Mesothelial cell of epicardium (in vitro differentiated cells): ENCODE measurements at places on chromosomes 3 and 15.

DNA sequence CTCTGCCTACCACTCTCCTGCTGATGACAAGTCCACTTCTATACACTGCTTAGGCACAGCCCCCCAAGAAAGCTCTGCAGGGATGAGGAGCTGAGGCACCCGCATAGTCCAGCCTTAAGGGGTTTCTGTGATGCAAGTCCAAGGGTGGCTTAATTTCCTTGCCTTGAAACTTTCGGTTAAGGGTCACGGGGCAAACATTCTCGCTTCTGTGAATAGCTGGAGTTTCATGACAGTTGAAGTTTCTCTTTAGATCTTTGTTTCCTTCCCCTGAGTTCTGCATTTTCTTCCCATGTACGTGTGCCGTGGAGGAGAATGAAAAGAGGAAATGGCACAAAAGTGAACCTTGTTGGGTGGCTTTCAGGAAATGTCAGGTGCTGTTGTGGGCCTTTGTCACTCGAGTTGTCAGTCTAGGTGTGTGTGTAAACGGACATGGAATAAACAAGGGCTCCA is 7.0 kb downstream of the GPR160 start:
- no peak for DNase-seq

DNA sequence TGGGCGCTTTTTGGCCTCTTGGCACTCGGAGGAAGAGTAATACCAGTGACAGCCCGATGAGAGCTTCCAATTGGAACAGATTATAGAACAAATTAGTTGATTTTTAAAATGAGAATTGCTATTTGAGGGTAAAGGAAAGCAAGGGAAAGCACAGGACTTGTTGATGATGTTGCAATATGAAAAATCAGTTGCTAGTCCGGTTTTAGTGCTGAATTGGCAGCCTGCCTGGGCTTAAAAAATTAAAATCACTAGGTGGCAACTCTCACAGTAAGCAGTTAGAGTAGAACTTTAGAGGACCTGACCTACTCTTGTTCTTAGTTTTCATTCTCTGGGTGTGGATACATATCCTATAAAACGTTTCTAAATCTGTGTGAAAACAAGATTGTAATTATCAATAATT is 2.1 kb upstream of the SCAANT1 start:
- no peak for DNase-seq

- no peak for DNase-seq
Measured at GRCh38 chr3:103166890-103167289, 732.1 kb downstream of the ZPLD1 start.

DNA sequence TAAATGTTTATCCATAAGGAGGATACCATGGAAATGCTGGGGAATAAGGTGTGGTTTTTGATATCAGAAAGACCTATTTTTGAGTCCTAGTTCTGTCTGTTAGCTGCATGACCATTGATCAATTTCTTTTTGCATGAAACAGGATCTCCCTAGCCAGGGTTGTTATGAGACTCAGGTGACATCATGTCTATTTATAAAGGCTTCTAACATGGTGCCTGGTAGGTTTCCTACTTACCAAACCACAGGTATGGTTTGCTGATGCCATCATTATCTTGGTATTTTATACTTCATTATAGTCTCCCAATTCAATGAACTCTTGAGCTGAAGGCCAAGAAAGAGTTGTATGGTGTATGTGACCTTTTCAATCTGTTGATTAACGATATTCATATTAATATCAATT is 144.0 kb downstream of the CLSTN2 start:
- DNase-seq = no peak

DNA sequence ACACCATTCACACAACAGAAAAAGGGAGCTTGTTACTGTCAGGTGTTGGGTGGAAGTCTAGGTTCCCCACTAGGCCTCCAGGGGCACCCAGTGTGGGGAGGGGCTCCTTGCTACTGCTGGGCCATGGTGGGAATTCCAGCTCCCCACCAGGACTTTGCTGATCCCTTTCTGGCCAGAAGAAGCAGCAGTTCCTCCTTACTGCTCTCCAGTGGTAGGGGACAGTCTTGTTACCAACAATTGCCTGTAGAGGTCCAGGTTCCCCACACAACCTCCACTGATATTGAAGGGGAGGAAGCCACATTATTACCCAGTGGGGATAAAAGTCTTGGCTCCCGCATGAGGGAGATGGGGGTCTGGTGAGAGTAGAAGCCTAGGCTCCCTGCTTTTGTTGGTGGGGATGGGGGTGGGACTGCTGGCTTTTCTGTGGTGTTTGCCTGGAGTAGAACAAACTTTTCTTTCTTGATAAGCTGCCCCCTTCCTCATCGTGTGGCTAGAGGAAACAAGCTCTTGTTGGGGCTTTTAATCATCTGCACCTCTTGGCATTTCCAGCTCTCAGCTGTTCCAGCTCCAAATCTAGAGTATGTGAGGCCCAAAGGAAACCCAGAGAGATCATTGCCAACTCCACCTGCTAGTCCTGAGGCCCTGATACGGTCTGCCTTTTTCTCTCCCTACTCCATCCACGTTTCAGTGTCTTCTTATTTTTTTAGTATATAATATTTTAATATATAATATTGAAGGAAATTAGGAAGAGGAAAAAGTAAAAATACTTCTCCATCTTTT is 824.2 kb downstream of the AGBL1 start:
- no peak for DNase-seq

DNA sequence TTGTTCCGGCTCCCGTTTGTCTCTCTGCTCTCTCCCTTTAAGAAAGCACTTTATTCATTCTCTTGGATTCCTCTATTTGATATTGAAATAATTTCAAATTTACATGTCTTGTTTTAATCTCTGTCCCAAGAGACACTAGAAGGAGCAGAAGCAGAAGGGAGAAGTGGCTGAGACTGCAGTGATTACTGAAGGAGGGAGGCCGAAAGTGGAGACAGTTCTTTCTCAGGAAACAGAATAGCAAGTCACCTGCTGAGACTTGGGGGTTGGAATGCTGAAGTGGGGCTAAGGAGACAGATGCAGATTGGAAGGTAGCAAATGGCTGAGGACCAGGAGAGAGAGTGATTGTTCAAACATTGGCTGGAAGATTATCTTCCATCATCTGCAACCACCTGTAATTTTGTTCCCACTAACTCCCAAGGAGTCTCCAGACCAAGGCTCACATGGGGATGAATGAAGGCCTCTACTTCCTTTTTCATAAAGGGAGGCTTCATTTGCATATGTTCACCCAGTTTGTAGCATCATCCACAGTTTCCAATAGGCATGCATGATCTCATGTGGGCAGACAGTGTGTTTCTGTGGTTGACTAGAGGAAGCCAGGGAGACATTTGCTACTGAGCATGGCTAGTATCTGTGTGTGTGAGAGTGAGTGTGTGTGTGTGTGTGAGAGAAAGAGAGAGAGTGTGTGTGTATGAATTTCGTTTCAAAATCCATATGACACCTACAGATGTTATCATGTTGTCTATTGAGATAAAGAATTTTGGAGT is 24.0 kb downstream of the LTF start:
- no peak for DNase-seq

DNA sequence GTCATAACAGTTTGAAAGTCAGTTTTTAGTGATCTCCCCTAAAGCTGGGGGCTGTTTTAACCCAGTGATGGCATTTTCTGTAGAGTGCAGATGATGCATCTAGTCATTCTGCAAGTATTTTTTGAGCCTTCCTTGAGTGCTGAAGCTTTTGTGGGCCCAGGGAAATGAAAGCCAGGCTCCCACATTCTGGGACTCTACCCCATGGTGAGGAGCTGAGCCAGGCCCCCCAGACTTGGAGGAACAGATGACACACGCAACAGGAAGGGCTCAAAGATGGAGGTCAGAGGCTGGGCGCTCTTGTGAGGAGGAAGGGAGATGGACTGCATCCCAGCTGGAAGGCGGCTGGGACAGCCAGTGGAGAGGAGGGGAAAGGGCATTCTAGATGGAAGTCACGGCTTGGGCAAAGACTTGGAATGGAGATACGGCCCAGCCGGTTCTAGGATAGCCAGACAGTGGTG is 40.8 kb downstream of the MRAS start:
- DNase-seq = no peak

- peak; percentile 39 for DNase-seq
Measured at GRCh38 chr3:138833899-138834595, 681 bp downstream of the PIK3CB start.

- no peak for DNase-seq
Measured at GRCh38 chr3:189537135-189537534, 94.1 kb upstream of the TP63 start.

- DNase-seq = no peak
Measured at GRCh38 chr15:72503147-72503546, 29.0 kb downstream of the ARIH1 start.

DNA sequence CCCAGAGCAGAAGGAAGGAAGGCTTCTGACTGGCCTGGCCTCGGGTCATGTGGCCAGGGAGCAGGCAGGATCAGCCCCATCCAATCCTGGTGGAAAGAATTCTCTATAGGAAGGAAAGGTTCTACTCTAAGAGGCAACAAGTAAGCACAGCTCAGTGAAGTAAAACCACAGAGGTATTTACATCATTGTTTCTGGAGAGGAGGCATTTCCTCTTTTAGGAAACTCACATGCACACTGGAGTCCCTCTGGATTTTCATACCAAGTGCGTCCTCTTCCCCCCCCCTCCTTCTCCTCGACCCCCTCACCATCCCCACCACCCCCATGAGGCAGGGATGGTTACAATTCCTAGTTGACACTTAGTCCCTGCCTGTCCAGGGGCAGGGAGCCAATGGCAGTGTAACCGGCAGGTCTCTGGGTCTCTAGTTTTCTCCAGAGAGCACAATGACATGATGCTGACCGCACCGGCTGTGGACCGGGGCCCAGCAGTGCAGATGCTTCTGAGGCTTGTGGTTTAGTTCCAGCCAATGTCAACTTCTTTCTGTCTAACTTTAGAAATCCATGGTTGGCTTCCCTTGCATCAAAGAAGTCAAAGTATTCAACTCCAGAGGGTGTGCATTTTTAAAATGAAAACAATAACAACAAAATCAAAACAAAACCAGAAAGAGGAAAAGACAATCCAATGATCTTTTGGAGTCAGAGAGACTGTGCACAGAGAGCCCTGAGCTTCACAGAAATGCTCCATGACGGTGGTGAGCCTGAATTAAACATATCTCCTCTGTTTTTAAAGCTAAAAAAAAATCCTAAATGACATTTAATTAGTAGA is 230.3 kb upstream of the TLE3 start:
- DNase-seq = no peak

GRCh38 chr3:111729087-111729846 is 129.8 kb upstream of the PHLDB2 start:
- no peak for DNase-seq

DNA sequence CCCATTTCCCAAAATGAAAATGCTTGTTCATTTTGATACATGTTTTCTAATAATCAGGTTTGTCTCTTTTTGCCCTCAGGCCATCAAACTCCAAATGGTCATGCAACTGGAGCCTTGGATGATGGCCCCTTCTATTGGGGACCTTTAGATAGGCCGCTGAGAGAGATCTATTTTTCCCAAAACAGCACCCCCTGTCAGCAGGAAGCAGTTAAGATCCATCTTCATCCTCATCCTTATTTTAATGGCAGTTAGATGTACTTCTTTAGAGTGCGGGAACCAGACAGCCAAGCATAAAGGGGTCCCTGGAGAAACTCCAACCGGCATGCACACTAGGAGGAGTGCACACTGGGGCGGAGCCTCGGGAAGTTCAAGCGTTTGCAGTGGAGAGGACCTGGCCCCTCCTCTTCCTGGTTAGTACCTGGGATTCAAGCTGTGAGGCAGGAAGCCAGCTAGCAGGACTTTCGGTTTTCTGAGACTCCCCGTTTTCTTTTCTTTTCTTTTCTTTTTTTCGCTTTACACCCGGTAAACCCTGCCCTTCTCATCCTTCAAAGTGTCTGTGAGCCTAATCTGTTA is 31.9 kb upstream of the STRIT1 start:
- DNase-seq = no peak

DNA sequence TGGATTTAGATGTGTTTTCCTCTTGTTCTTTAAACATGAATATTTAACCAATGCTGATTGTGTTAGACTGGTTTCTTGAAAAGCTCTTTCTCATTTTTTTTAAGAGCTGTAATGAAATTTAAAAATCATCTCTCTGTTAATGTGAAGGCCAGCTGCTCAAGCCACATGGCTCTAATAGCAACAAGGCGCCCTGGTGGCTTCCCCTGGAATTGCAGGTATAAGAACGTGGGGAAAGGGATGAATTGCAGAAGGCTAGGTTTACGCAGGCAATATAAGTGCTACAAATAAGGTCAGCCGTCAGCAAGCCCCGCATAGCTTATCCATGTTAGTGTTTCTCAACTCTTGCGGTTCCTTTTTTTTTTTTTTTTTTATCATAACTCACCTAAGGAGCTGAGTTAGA is 108.5 kb downstream of the SAMMSON start:
- DNase-seq = no peak

GRCh38 chr3:81829937-81830336 is 68.5 kb upstream of the GBE1 start:
- no peak for DNase-seq

DNA sequence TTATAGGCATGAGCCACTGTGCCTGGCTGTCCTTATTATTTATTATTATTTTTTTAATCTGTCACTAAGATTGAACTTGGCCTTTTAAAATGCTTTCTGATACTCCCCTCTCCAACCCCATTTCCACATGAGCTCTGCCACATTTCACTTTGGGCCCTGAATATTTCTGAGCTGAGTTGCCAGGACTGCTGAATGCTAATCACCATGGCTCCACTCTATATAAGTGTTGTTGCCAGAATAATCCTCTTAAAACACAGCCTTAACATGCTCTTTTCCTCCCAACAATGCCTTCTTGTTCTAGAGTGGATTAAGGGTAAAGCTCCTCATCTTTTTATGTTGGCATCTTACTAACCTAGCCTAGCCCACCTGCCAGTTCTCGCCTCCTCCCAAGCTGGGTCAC is 124.4 kb downstream of the PDZRN3 start:
- no peak for DNase-seq

- DNase-seq = no peak
Measured at GRCh38 chr3:142053244-142053643, 96.1 kb downstream of the TFDP2 start.

- DNase-seq = no peak
Measured at GRCh38 chr3:134476306-134476705, 9.5 kb downstream of the ANAPC13 start.

GRCh38 chr3:86147119-86147518 is 843.8 kb downstream of the VGLL3 start:
- no peak for DNase-seq

DNA sequence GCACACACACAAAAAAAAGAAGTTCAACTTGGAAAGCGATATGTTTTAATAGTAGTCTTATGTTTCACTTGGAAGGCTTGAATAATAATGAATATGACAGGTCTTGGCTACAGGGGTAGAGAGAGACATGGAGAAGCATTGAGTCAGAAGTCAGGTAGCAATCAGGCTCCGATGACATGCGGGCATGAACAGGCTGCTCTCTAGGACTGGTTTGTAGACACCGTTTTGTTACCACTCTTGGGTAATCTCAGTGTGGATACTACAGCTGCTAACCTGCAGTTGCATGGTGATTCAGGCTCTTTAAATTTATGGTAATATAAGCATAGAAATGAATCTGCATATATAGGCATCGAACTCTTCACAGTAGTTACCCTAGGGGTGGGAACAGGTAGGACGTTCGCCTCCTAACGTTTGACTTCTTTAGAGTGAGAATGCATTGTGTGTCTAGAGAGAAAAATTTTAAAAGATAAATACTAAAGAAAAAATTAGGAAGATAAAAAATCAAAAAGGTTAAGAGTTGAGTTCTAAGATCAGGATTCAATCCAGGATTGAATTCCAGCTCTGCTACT is 241.6 kb upstream of the KBTBD8 start:
- DNase-seq = no peak
